Urinary bladder (tissue), 4 donors: ENCODE measurements at places on chromosomes 11 and 22. TPM values are rescaled to one million over a fixed set of nuclear protein-coding genes. Genes with fewer than 3 reads are reported as not detected.

DNA sequence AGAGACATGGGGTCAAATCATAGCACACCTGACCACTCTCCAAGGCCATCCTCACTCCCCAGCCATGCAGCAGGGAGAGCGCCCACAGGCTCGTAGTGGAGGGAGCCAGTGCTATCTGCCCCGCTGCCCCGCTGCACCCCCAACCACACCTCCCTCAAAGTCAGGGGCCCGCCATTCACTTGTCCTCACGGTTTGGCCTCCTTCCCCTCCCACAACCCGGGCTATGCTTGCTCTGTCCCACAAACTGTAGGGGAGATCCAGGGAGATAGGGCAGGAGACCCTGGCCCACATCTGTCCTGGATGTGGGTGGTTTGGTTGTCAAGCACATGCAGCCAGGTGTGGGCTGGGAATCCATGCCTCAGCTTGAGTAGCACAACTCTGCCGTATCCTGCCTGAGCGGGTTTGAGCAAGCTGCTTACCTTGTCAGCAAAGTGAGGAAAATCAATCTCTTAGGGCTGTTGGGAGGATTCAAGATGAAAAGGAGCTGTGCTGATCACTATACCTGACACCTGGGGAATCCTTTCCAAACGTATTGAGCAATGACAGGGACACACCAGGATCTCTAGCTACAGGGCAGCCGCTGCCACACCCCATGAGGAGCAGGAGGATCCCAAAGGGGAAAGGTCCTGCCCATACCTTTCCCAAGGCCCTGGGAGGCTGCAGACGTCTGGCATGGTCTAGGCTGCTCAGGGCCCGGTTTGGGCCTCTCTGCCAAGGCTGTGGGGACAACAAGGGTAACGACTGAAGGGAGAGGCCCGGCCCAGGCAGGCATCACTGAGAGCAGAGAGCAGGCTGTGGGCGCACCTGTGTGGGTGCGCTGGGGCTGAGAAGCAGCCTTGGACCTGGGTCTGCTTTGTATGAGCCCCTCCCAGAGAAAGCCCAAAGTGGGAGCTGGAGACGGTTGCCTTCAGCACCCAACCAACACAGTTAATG lies 23.3 kb downstream of the KCNJ5 start:
- DNase-seq, result no peak

DNA sequence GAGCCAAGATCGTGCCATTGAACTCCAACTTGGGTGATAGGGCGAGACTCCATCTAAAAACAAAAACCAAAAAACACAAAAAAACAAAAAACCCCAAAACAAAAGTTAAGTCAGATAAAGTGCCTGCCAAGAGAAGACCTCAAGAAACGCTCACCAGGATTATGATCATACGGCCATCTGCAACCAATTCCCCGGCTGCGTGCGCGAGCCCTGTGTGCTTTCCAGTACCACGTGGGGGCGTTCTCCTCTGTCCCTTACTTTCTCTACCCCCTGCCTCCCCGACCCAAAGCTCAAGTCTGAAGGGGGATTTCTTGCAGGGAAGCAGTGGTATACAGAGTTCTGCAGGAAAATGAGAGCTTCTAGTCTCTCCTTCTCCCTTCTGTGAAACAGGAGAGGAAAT lies 10.5 kb upstream of the RPS19BP1 start:
- no peak for DNase-seq

- no peak for DNase-seq
These were observed 25.0 kb upstream of the LDHA start for GRCh38 chr11:18369398-18369797.

MMP12 gene
- 0.62 TPM for polyA plus RNA-seq
